ENCODE measurements at places on chromosomes 3 and 15.

GRCh38 chr15:41377978-41378377 is 24.3 kb downstream of the NDUFAF1 start:
- DNase-seq: no peak

DNA sequence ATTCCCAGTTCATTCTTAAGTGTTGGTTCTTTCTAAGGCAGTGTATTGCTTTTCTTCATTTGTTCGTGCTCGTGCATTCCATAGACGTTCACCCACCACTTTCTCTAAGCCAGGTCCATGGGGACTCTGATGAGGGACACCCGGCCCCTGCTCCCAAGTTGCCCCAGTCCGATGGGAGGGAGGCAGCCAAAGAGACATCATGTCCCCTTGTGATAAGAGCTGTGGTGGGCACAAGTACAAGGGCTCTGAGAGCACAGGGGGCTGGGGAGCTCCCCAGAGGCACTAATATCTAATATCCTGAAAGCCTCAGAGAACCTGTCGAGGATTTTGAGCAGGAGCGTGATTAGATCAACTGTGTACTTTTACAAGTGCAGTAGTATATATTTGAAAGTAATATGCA is 6.3 kb downstream of the SPSB4 start:
- DNase-seq: no peak

DNA sequence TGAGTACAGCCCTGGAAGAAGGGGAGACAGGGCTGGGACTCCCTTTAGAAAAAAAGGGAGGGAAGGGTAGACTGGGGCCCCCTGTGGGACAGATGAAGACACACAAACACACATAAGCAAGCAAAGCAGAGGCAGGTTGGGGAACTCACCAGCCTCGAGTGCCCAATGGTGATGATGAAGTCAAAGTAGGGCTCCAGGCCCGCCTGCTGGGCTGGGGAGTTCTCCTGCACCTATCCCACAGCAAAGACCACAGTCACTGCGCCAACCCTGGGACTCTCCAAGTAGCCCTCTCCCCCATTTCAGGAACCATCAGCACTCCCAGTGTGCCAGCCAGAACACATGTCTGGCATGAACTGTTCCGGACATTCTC is 4.1 kb downstream of the GORASP1 start:
- DNase-seq: no peak

DNA sequence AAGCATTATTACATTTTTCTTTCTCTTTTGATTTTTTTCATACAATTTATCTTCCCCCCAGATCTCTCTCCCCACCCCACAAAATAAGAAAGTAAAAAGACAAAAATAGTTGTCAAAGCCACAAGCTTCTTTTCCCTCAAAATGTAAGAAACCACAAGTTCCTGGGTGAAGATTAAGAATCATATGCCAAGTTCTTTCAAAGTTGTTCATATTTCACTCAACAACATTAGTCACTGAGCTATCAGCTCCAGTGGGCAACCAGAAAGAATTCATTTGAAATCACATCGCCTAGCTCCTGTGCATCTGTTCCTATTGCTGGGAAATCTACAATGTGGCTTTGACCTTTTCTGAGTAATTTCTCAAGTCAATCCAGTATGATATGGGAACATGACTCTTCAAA is 681.6 kb upstream of the ARPP21 start:
- no peak for DNase-seq

DNA sequence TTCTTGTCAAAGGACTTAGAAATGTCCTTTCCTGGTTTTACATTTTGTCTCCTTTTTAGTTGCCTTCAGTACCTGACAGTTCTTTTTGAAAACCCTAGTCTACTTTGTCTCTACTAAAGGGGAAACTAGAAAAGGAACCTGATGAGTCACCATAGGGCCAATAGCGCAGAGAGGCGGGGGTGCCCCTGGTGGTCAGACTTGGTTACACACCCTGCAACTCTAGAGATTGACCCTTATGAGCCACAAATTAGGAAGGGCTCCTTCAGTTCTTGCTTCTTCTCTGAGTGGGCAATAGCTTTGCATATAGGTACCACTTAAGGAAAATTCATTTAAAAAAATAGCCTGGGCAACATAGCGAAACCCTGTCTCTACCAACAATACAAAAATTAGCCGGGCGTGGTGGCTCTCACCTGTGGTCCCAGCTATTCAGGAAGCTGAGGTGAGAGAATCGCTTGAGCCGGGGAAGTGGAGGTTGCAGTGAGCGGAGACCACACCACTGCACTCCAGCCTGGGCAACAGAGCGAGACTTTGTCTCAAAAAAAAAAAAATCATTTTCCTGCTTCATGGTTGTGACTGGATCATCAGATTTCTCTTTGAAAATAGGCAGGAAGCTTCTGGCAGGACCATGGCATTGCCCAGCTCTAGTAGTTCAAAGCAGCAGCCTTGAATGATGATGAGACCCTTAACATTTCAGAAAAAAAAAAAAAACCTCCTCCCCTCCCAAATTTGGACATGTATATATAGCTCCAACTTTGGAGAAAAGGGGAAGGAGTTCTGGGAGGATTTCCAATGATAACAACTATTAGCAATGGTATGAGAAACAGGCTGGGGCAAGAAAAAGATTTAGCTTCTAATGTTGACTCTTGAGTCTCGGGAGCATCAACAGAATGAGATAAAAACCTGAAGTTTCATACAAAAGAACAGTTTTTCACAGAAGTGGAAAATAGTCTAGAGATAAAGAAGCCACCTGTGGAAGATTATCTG is 45.2 kb upstream of the RASA2 start:
- no peak for DNase-seq

DNA sequence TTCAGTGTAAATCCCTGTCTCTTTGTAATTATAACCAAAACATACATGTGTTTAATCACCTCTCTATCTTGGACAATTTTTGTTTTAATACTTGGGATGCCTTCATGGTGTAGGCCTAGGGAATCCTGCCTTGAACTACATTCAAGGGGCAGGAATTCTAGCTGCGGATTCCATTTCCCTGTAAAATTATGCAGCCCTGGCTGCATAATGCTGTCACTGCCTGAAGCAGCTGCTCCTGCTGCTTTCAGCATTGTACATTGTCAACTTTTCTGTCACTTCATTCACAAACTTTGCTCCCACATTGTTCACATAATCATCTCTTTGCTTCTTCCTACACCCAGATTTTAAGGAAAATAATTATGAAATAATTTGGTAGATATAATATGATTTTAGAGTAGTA is 638.7 kb downstream of the RBMS3 start:
- DNase-seq: no peak

- no peak for DNase-seq
Measured at GRCh38 chr3:143526011-143526545, 322.2 kb downstream of the SLC9A9 start.

- DNase-seq: no peak
Measured at GRCh38 chr3:157077565-157077991, 82.4 kb downstream of the CCNL1 start.

- DNase-seq: no peak
Measured at GRCh38 chr15:98120561-98120960, 160.1 kb downstream of the ARRDC4 start.

DNA sequence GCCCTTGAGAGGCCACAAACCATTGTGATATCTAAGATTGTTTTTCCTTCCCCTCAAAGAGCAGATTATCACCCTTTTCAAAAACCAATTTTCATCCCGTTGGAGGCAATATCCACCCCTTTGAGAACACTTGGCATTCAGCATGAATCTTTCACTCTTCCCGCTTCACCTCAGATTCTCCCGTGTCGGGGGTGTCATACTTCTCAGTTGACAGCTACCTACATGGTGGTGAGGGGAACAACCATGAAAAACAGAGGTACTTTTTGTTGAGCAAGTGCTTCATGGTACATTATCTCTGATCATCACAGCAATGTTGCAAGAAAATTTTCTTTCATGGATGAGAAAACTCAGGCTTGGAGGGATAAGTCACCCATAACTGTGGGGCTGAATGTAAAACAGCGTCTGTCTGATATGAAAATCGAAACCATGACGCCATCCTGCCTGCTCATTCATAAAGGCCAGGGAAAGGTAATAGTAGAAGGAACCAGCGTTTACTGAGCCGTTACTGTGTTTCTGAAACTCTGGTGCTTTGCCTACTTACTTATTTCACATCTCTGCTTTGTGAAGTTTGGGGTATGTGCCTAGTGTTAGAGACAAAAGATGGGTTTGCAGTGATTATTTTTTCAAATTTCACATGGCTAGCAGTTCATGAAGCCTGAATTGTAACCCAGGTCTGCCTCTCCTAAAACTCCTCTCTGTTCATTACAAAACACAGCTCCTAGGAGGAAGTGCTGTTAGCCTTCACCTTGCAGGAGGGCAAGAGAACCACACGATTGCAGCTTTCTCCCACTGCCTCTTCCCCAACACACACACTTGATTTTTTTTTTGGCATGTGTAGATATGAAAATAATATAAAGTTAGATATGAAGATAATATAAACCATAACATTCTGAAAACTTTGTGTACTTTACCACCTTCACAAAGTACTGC is 35.4 kb downstream of the SV2B start:
- DNase-seq: no peak

DNA sequence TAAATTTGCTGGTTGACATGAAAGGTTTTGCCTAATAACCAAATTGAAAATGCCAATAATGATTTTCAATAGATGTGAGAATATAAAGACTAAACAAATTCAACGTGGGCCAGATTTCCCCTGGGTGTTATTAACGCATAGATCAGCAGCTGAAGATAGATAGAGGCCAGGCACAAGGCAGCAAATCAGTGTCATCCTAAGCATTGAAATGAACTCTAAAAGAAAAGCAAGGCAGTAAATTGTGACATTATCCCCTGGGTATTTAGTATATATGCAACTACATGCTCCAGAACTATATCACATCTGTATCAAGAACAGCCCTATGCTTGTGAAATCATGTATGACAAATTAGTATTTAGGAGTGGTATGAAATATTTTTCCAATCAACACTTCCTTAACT is 167.1 kb upstream of the EPHA3 start:
- DNase-seq: no peak

DNA sequence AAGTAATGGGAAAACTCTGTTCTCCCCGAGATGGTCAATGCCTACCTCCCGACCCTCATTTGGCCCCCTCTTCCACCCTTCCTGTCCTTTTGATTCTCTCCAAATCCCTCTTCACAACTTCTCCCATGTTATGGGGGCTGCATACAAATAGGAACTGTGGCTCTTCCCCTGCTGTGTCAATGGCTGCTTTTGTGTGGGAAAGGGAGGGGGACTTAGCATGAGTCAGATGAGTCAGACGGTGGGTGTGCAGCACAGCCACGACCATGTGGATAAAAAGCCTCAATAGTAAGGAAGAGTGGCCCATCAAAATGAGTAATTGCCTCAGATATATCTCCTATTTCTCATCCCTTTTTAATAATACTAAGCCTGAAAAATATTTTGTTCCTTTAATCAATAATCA is 31.9 kb downstream of the SPATA16 start:
- no peak for DNase-seq

DNA sequence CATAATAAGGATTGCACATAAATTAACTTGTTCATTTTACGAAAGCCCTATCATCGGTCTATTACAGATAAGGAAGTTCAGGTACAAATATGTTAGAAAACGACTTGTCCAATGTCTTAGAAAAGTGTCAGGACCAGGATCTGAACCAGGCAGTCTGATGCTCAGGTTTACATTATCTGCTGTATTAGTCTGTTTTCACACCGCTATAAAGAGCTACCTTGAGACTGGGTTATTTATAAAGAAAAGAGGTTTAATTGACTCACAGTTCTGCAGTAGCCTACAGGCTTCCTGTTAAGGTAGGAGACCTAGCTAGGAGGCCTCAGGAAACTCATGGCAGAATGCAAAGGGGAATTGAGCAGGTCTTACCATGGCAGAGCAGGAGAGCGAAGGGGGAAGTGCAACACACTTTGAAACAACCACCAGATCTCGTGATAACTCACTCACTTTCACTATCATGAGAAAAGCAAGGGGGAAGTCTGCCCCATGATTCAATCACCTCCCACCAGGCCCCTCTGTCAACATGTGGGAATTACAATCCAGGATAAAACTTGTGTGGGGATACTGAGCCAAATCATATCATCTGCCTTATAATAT is 45.8 kb upstream of the GOLIM4 start:
- no peak for DNase-seq

DNA sequence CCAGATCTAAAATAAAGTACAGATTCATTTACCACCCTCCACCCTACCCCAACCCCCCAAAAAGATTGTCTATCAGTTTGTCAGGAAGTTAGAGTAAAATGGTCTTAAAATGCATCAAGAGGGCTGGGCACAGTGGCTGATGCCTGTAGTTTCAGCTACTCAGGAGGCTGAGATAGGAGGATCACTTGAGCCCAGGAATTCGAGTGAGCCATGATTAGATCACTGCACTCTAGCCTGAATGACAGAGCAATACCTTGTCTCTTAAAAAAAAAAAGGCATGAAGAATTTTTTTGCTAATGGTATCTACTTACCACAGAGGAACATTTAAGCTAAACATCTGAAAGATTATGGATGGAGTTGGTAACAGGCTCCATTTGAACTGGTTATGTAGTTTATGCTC is 71.0 kb downstream of the RBM6 start:
- DNase-seq: no peak

GRCh38 chr15:58221591-58222241 is 83.5 kb downstream of the AQP9 start:
- DNase-seq: no peak

- DNase-seq: no peak
Measured at GRCh38 chr15:47484059-47484458, 233.2 kb upstream of the SEMA6D start.

GRCh38 chr15:44427756-44428724 is 611 bp downstream of the CTDSPL2 start:
- no peak for DNase-seq

DNA sequence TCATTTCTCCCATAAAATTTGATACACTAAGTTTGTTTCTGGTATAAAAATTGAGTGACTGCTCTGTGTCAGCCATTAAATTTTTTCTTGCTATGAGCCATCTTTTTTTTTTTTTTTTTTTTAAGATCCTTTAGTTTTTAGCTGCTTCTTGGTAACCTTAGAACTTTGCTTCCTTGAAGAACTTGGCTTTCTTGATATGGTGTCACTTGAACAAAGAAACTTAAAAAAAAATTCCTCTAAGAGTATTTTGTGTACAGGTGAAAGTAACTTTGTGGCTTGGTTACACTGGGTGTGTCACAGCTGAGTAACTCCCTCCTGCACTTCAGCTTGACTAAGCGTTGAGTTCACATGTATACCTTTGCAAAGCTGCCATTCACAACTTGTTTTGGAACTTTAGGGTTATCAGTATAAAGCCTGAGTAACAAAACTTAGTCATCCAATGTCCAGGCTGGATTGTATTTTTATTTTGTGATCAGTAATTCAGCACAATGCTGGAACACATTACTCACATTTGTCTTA is 6.5 kb downstream of the CHD2 start:
- DNase-seq: no peak

Data from left hindlimb (tissue), 1 donor.